ENCODE measurements at places on chromosomes 4 and X.
A peak's percentile ranks its signal among the peaks of the same experiment; 100 is the strongest.

GRCh38 chr4:106971636-106972035 lies 64.5 kb downstream of the DKK2 start:
- no peak for DNase-seq

DNA sequence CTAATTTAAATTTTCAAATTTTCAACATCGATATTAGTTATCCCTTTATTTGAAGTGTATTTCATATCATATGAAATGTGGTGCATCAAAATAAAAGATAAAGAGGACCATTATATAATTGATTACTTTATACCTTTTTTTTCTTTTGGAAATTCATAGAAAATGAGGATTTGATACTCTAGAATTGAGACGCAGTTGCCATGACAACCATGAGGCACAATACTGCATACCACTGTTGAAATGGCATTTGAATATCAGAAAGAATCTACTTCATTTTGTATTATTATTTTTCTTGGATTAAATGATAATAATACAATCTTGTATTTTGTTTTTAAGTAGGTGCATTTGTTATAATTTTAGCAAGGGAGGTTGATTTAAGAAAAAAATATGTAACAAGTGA lies 323.1 kb downstream of the PCDH18 start:
- no peak for DNase-seq

DNA sequence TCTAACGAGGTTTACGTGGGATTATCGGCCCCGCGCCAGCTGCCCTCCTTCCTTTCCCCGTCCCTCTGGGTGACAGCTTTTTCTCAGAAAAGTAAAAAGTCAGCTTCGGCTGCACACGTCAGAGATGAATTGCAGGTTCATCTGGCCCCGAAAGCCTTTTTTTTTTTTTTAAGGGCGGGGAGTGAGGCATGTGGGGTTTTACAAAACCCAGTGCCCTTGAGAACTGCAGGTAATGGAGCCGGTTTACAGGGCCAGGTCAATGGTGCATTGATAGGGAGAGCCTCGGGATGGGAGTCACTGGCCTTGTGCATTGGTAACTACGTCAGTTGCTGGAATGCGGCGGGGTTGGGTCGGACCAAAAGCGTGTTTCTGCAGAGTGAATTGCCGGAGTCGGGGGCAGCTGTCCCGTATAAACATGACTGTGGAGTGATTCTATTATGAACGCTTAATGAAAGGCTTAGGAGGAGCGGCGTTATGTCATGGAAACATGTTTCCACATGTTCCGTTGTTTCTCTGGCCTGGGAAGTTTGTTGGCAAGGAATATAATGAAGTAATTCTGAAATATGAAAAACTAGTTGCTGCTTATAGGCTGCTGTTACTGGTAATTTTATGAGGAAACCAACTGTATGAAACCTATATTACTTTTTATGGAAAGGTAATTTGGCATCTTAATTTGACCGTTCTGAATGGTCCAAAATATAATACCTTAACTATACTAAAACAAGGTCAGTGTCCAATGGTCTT lies 1.1 kb downstream of the HSPA4L start:
- DNase-seq: peak; percentile 33

- DNase-seq: no peak
Measured at GRCh38 chr4:23337292-23337691, 552.6 kb downstream of the PPARGC1A start.

DNA sequence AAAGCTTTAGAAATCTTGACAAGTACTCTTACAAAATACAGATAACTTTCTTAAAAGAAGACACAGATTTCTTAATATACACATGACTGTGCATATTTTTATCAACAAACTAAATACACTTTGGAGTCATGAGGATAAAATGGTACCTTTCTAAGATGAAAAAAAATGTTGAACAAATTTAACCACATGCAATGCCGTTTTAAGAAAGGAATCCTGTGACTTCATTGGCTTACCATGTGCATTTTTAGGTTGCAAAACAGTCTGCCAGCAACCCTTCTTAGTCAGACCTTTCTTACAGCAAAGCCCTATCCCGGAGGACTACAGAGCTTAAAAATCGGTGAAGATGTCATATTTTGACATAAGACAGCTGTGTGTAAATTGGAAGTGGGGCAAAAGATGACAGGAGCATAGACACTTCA lies 51.7 kb downstream of the GASK1B start:
- no peak for DNase-seq

GRCh38 chrX:80807606-80807991 lies 2.1 kb downstream of the BRWD3 start:
- DNase-seq: no peak

- DNase-seq: no peak
Measured at GRCh38 chr4:139492429-139492828, 38.5 kb downstream of the RAB33B start.

- no peak for DNase-seq
Measured at GRCh38 chr4:92381616-92382015, 77.8 kb downstream of the GRID2 start.

DNA sequence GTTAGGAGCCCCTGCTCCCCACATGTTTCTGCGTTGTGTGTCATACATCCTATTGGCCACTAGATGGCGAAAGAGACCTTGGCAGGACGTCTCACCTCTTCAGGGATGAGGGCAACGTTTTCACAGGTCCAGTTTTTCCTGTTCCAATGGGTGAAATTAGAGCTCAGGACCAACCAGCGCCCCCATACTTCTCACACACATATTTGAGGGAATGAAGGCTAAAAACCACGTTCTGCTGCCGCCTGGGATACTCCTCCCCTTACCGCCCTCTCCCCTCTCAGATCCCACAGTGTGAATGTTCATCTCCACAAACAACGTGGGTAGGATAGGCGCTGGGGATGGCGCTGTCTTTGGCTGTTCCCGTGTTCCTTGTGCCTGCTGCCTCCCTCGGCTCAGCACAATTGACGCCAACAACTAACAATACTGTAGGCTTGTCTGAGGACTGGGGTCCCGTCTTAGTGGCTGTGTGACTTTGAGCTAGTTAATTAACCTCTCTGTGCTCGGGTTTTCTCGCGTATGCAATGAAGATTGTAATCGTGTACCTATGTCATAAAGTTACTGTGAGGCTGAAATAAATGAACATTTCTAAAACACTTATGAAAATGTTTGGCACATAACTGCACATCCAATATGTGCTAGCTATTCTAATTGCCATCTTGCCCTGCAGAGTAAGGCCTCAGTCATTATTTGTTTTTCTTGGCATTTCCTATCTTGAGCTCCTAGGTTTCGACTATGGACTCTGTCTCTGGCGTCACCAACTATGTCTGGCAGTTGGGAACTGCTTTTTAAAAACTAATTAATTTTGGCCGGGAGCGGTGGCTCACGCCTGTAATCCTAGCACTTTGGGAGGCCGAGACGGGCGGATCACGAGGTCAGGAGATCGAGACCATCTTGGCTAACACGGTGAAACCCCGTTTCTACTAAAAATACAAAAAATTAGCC lies 181.3 kb upstream of the STK26 start:
- peak; percentile 29 for DNase-seq

DNA sequence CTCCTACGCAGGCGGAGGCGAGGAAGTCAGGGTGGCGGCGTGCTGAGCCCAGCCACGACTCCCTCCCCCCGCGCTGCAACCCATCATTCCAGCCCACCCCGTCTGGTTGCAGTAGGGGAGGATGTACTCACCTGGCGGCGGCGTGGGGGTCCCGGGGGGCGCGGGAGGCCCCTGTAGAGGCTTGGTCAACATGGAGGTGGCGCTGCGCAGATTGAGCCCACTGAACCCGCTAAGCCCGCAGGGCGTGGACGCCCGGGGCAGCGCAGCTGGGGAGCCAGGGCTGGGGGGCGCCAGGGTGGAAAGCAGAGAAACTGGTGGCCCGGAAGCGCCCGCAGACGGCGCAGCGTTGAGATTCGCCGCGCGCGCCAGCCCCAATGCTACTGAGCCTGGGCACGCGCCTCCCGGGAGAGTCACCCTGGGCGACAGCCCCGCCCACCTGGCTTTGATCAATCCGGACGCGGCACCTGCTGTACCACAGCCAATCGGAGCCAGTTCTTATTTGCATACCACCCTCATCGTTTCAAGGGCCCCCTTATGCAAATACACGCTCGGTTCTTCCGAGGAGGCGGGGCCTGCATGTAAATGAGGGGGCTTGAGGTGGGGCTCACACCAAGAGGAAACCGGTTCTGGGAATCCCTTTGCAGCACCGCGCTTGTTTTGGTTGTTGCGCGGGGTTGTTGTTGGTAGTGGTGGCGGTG lies at the start of gene PIM2:
PIM2 (minus strand) TSS at position 382 of the 698 bp plus-strand sequence; CDS start at position 192, 190 bp downstream.
- peak; percentile 94 for DNase-seq

GRCh38 chr4:53118676-53119075 lies 247.2 kb downstream of the SCFD2 start:
- no peak for DNase-seq
